ENCODE measurements at places on chromosomes 16 and 17.

GRCh38 chr17:36876966-36877365 is 60.3 kb upstream of the LHX1 start:
- no peak for DNase-seq

- no peak for DNase-seq
These were observed 49.0 kb downstream of the RHOT1 start for GRCh38 chr17:32191306-32191705.

DNA sequence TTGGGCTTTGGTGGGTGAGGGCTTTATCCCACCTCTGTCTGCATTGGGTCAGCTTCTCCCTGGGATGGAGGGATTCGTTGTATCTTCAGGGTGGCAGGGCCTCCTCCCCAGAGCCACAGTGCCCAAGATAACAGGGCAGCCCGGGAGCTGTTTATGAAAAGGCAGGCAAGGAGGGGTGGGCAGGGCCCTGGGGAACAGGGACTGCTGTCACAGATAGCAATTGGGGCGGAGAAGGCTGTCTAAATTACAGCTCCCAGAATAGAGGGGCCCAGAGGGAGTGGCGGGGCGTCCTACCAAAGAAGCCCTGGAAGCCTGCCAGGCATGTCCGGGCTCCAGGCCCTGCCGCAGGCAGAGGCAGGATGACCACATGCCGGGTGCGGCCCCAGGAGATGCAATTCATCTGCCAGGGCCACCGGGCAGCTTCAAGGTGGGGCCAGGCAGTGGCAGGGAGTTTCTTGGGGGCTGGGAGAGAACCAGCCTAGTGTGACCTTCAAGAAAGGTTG is 18.8 kb upstream of the PHOSPHO1 start:
- no peak for DNase-seq

- DNase-seq: no peak
These were observed 2.2 kb downstream of the TELO2 start for GRCh38 chr16:1495211-1495888.

GRCh38 chr16:2702871-2703745 is 16.9 kb downstream of the PRSS27 start:
- DNase-seq: no peak

- no peak for DNase-seq
These were observed 299.3 kb downstream of the XYLT1 start for GRCh38 chr16:17171250-17172143.

- peak; percentile 72 for DNase-seq
These were observed 613 bp downstream of the ECI1 start for GRCh38 chr16:2250652-2251295.

DNA sequence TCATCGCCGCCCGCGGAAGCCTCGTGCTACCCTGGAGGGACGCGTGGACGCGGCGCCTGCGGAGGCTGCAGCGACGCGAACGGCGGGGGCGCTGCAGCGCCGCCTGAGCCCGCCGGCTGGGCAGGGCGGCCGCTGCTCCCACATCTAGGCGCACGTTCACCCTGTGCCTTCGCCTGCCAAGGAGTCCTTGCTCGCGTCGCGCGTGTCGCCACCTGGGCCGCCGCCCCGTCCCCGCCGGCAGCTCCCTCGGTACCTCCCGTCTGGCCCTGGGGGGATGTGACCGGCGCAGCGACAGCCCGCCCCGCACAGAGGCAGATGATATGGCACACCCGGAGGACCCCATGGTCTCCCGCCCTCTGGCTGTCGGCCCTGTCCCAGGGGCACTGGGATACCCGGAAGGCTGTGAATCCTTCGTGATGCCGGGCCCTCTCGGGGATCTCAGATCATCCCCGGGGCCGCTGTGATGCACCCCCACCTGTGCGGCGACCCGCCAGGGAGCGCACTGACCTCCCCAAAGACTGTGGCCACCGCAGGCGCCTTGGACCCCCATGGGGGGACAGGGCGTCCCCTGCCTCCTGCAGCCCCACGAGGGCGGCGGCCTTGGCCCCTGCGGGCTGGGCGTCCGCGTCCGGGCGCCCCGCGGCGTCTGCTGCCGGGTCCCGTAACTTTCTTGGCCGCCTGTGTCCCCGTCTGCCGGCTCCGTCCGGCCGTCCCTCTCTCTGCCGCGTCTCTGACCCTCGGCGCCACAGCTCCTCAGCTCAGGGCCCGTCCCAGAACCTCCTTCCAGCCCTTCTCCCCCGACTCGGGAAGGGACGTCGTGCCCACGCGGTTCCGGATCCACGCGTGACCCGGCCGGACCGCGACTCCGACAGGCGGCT is 689 bp upstream of the TBC1D24 start:
- peak; percentile 79 for DNase-seq

GRCh38 chr16:56094231-56094630 is 97.1 kb upstream of the GNAO1 start:
- DNase-seq: no peak

DNA sequence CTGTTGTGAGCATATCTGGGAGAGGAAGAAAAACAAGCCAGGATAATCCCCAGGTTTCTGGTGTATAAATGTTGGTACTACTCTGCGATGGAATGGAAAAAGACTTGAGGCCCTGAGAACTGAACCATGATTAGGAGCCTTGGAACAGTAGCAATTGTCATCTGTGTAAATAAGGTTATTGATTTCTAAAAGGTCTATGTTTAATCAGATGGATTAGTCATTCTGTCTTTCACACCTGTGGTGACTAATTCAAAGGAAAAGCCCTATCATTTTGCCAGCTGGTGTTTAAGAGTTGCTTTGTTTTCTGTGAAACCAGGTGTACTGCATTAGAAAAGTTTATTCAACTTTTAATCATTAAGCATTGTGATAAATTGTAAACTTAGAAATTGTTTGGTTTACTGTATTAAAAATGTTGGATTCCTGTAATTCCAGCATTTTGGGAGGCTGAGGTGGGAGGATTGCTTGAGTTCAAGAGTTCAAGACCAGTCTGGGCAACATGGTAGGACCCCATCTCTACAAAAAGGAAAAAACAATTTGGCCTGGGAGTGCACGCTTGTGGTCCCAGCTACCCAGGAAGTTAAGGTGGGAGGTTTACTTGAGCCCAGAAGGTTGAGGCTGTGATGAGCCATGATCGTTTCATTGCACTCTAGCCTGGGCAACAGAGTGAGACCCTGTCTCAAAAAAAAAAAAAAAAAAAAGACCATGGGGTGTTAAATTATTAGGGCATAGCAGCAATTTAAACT is 29.0 kb upstream of the KPNB1 start:
- no peak for DNase-seq

GRCh38 chr17:79201536-79202227 is 127.1 kb downstream of the ENGASE start:
- no peak for DNase-seq

GRCh38 chr17:59550703-59551102 is 14.7 kb upstream of the DHX40 start:
- DNase-seq: no peak

- no peak for DNase-seq
These were observed 60.4 kb downstream of the STH start for GRCh38 chr17:46059486-46059885.

DNA sequence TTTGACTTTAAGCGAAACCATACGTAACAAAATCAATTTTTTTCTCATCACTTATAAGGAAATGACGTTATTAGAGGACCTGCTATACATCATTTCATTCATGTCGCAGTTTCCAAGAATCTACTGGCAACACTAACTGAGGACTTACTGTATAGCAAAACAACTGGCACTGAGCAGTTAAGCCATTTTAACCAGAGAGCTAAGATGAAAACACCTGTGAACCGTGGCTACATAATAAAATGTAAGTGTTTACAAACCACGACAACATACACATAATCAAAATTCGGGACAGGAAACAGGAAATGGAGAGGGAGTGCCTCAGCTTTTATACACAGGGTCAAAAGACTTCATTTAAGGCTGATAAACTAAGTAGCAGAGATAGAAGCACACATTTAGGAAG is 29.5 kb downstream of the METTL16 start:
- DNase-seq: no peak

DNA sequence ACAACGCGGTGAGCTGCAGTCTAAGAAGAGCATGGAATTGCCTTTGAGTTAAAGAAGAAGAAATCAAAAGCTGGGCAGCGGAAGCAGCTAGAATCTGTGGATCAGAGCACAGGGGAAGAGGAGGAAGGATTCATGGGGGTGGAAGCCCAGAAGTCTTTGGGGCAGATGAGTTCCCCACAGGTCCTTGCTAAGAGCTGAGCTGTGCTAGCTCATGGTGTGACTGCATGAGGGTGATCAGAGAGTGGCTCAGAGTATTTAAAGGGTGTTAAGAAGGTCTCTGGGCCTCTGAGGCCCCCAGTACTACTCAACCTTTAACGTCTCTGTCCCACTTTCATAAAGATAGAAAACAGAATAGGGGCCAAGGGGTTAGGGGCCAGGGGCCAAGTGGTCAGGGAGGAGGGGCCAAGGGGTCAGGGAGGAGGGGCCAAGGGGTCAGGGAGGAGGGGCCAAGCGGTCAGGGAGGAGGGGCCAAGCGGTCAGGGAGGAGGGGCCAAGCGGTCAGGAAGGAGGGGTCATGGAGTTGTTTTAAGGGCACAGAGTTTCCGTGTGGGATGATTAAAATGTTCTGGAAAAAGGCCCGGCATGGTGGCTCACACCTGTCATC is 12.0 kb upstream of the TRPV3 start:
- no peak for DNase-seq

DNA sequence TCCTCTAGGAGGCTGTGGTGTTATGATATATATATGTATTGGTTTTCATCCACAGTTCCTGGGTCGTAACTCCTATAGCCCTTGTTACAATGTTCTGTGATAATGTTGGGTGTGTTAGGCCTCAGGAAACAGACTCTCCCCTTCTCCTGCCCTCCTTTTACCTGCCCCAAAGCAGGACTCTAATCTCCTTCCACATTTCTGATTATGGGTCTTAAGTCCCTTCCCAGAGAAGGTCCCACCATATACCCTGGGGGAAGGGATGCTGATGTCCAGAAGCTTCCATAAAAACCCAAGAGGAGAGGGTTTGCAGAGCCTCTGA is 450 bp upstream of the C1QBP start:
- DNase-seq: no peak

- no peak for DNase-seq
These were observed 254.7 kb upstream of the CDH11 start for GRCh38 chr16:65376601-65377000.

DNA sequence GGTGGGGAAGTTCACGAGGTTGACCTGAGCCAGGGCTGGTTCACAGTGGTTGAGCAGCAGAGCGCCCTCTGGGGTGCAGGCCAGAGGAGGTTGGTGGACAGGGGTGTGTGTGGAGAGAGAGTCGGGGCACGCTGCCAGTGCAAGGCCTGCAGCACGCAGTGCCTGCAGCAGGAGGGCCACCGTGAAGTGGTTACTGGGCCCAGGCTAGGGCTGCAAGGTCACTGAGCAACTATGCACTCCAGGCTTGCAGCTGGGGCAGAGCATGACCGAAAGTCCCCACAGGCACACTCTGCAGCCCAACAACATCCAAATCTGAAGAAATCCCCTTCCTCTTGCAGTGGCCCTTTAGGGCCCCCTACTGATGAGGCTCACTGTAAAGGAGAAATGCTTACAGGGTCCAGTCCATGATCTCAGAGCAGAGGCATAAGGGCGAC is 89.1 kb upstream of the NOL11 start:
- DNase-seq: no peak

GRCh38 chr17:64080174-64080618 is 49.7 kb downstream of the ERN1 start:
- DNase-seq: no peak

DNA sequence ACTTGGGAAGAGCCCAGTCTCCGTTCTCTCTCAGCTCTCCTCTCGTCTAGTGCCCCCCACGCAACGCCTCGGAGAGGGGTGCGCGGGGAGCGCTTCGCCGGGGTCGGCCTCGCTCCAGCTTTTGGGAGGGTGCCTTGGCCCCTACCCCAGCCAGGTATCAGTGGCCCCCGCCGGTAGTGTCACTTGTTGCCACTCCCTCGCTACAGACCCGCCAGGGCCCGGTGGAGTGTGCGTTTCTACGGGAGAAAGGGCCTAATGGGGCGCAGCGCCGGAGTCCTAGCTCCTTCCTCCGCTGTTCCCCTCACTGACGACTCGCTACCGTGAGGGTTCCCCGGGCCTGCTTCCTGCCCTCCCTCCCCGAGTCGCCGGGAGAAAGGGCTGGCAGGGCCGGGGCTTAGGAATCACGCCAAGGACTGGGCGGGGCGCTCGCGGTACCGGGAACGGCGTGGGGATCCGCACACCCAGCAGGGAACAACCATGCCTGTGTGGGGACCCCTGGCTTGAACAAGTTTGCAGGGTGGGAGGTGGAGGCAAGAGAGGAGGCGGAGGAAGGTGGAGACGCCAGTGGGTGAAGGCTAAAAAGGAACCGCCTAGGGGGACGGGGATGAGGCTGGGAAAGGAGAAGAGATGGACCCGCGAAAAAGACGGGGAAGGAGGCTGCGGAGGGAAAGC is 997 bp upstream of the CDH11 start:
- no peak for DNase-seq

DNA sequence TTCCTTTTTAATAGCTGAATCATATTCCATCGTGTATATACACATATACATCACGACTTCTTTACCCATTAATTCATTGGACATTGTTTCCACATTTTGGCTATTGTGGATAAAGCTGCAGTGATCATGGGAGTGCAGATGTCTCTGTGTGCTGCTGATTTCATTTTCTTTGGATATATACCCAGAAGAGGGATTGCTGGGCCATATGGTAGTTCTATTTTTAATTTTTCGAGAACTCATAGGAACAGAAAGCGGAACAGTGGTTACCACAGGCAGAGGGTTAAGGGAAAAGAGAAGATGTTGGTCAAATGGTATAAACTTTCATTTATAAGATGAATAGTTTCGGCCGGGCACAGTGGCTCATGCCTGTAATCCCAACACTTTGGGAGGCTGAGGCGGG is 187.4 kb upstream of the MYOCD start:
- DNase-seq: no peak

- DNase-seq: no peak
These were observed 16.8 kb downstream of the CPD start for GRCh38 chr17:30395398-30396022.

DNA sequence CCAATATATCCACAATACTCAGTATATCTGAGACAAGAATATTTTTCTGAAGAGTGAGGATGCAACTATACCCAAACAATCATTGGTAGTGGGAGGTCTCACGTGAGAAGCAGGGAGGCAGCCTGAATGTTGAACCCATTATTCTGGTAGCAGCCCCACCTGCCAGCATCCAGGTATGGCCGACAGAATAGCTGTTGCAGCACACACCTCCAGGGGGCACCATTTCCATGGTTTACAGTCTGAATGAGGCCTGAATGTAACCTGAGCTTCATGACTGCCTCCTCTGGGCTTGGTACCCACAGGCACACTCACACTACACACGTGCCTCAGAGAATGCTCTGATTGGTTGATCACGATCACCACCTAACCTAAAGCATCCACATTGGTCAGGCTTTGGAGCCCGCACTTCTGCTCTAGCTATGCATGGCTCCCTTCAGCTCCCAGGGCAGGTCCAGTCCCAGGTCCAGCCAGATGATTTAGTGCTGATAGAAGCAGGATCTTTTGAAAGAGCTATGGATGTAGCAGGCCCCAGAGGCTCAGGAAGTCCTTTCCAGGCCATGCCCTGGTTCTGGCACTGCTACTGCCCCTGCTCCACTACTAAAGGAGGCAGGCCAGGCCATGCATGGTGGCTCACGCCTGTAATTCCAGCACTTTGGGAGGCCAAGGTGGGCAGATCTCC is 11.0 kb upstream of the CBFB start:
- DNase-seq: peak; percentile 93

All from activated CD8-positive, alpha-beta memory T cell treated with anti-CD3 and anti-CD28 coated beads, Interleukin-2, amount 50 U/mL, for 48 hours (primary cell).